ENCODE measurements at places on chromosomes 12 and 14.

- DNase-seq = peak; percentile 33
Observed at GRCh38 chr14:49863487-49864281, 11.1 kb upstream of the NEMF start.

DNA sequence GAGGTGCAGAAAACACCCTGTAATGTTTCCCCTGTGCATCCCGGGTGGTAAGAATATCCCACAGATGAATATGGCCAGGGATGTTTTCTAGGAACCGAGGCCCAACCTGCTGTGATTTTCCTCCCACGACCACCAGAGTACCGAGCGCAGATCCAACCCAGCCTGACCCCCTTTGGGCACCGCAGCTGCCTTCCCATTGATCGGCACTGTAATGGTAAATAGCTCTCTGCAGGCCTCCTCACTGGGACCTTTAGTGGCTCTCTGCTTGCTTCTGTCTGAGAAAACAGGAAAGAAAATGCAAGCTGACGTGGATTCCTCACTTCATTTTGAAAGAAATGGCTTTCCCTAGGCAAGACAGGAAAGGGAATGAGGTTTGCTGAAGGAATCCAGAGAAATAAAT lies 2.4 kb upstream of the RAB15 start:
- DNase-seq = no peak

GRCh38 chr14:35277179-35277578 lies 15.0 kb upstream of the PSMA6 start:
- DNase-seq = no peak

GRCh38 chr12:26125400-26126339 lies 833 bp upstream of the BHLHE41 start:
- DNase-seq = no peak

- DNase-seq = no peak
Observed at GRCh38 chr12:51973560-51973959, 22.1 kb downstream of the ACVR1B start.

DNA sequence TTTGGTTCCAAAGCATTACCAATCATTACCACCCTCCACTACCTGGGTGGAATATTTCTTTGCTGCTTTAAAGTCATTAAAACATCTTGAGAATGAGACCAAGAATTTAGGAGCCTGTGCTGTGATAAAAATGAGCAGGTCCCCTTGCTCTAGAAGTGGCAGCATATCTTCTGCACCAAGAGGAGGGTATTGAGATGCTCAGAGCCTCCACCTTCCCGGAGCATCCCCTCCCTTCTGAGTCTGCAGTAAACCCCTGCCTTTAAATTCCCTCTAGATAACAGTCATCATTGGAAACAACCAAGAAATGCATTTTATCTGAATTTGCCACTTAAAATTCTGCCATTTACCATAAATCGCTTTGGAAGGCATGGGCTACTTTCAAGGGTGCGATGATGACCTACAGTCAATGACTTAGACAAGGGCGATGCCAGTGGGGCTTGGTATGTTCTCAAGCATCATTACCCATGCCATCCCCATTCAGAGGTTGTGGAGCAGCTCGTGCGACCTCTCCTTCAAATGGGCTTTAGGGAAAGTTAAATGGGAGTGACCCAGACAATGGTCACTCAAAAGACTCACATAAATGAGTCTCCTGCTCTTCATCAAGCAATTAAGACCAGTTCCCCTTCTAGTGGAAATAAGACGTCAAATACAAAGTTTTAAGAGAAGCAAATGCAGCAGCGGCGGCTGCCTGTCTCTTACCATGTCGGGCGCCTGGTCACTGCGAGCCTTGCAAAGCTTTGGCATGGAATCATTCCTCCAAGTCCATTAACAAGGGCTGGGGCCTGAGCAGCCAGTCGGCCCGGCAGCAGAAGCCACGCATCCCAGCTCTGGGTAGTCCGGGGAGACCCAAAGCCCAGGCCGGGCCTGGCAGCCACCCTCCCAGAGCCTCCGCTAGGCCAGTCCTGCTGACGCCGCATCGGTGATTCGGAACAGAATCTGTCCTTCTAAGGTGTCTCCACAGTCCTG lies 334.5 kb downstream of the TMEM121 start:
- no peak for DNase-seq

DNA sequence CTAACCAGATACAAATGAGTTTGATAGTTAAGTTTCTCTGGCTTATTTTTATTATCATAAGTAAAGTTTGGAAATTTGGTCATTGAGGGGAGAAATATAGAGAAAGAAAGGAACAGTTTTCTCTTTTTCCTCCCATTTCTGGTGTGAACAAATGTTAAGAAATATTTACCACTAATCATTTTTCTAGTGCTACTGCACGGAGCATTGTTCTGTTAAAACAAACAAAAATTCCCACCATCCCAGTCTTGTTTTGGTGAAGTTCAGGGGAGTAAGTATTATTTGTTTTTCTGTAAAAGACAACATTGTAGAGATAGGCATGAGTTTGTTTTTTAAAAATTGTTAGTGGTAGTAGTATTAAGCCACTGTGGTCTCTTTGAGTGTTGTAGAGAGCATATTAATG lies 135.3 kb downstream of the FGD4 start:
- DNase-seq = no peak

DNA sequence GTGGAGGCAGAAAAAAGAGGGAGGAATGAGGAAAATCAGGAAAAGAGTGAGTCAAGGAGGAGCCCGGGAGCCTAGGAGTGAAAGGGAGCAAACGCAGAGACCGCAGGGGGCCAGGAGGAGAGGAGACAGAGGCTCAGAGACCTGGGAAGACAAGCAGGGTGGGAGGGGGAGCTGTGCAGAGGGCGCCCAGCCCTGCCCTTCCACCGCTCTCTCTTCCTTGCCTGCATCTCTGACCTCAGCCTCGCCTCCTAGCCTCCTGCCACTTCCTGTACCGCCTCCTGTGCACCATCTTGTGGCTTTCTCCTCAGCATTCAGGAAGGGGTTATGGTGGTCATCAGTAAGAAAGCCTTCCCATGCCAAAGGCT lies 1.3 kb downstream of the CLSTN3 start:
- DNase-seq = no peak

DNA sequence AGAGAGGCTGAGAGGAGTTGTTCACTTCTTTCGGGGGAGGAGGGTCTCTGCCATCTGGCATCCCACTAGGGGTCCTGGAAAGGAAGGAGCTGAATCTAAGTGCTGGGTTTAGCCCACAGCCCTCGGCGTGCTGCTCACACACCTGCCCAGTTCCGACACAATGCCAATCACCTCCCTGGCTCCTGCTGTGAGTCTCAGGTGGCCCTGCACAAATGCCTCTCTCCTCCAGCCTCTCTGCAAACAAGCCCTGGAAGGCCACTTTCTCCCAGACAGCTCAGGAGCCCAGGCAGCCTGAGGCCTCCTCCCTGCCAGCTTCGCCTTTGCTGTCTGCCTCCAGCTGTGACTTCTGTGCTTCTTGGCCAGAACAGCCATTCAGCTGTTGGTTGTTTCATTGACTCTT lies 51.2 kb downstream of the SMIM41 start:
- DNase-seq = no peak

DNA sequence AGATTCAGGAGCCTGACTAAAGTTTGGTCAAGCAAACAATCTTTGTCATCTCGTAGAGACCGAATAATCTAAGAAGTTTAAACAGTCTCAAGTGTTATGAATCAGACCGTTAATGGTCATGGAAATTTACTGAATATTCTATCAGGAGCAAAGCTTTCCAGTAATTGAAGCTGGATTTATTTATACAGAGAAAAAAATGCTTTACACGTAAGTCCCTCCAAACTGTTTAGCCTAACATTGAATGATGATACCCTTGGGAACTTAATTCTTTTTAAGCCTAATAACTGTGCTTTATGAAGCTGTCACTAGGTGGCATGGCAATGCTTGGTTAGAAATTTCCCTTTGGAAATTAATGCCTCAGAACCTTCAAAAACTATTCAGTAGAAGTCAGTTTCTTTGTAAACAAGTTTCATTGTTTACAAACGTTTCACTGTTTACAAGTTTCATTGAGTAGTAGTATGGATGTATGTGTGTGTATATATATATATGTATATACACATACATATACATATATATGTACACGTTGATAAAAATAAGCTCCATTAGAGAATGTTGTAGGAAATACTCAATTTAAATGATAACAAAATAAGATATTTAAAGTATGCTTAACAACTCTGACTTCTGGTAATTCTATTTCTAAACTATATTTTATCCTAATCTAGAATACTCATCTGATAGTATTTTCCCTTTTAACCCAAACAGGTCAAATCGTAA lies 32.1 kb downstream of the DEPDC4 start:
- peak; percentile 15 for DNase-seq

- DNase-seq = no peak
Observed at GRCh38 chr12:60231303-60231702, 635.5 kb downstream of the SLC16A7 start.

DNA sequence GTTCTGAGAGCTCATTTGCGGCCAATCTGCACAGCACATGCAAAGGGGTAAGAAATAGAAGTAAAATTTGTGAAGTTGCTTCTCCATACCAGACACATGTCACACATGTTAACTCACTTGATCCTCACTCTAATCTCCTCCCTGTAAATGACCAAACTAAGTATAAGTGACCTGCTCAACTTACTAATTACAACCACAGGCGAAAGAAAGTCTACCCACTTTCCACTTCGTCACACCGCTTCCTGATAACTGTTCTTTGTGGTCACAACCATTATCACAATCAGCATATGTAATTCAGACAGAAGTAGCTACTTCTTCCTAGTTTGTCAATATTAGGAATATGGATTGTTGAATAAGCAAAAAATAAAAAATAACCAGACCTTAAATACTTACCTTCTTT lies 293.7 kb upstream of the CLEC14A start:
- no peak for DNase-seq

- DNase-seq = no peak
Observed at GRCh38 chr14:36647824-36648753, 13.6 kb upstream of the PAX9 start.

DNA sequence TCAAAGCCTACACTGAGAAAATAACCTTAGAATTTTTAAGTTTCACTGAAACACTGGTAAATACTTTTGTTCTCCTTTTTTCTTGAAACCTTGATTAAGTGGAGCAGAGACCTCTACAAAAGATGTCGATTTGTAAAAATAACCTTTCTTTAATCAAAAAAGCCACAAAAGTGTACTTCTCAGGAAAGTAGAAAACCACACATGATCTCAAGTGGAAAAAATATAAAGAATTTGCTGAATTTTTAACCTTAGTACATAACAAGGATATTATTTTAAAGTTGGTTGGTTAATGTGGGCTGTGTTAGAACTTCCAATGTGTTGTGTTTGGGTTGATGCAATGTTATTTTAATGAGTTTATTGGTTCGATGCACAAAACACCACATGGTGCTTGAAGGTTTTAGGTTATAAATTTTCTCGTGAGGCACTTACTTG lies 8.6 kb downstream of the LGR5 start:
- no peak for DNase-seq

- DNase-seq = no peak
Observed at GRCh38 chr14:96136371-96137005, 68.2 kb upstream of the BDKRB2 start.

GRCh38 chr14:103923863-103924262 lies 4.4 kb upstream of the TDRD9 start:
- DNase-seq = no peak

- DNase-seq = peak; percentile 10
Observed at GRCh38 chr14:78933948-78934524, 763.9 kb downstream of the NRXN3 start.

- DNase-seq = no peak
Observed at GRCh38 chr12:85947286-85947685, 73.2 kb downstream of the NTS start.

DNA sequence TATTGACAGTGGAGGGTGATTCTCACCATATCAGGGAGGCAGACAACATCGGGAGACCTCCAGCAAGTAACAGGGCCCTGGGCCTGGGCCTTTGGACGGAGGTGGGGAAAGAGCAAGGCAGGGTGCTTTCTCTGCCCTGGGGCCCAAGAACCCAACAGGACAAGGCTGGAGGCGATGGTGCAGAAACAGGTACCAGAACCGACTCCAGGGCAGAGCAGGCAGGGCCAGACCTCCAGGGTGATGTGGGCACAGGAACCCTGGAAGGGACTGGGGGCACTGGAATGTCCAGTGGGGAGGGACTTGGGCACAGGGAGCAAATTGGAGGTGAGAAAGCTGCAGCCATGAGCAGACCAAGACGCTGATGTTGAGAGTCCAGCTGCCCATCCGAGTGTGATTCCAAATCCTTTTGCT lies 44.4 kb downstream of the PRMT8 start:
- DNase-seq = no peak

DNA sequence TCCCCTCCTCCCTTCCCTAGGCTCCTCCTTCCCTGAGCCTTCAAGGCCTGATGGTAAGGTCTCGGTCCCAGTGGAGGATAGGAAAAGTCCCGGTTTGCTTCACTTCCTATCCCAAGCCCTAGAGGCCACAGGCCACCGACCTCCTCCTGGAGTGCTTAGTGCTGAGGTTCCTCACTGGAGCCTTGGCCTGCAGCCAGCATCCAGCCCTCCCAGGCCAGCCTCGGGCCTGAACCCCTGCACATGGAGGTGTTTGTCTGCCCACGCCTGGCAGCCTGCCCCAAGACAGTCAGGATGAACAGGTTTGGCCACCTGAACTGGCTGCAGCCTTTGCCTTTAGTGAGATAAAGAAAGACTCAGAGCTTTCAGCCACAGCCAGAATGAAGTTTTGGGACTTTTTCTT lies 15.8 kb upstream of the KRT7 start:
- DNase-seq = peak; percentile 59

- no peak for DNase-seq
Observed at GRCh38 chr14:21066882-21067502, 3.1 kb upstream of the ARHGEF40 start.

DNA sequence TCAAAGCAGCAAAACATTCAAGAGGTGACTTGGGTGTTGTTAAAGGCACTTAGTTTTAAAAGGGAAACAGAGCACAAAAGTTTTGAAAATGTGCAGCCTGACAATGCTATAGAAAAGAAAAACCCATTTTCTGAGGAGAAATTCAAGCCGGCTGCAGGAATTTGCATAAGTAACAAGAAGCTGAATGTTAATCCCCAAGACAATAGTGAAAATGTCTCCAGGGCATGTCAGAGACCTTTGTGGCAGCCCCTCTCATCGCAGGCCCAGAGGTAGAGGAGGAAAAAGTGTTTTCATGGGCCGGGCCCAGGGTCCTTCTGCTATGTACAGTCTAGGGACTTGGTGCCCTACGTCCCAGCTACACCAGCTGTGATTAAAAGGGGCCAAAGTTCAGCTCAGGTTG lies 167.9 kb downstream of the PPFIA2 start:
- DNase-seq = no peak

DNA sequence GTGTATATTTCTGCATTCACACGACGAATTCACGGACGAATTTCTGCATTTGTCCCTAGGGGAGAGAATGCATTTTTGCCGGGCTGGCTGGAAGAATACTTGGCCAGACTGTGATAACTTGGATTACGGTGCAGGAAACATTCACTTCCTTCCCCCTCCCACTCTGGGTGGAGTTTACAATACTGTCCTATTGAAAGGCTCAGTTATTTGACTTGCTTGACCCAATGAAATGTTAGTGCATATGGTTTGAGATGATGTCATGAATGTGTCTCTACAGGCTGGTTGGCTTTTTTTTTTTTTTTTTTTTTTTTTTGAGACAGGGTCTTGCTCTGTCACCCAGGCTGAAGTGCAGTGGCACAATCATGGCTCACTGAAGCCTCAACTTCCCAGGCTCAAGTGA lies 90.7 kb upstream of the NOS1 start:
- DNase-seq = no peak

GRCh38 chr14:73333031-73333430 lies 95.7 kb downstream of the PAPLN start:
- no peak for DNase-seq
